ENCODE measurements at places on chromosomes 1 and 21.

DNA sequence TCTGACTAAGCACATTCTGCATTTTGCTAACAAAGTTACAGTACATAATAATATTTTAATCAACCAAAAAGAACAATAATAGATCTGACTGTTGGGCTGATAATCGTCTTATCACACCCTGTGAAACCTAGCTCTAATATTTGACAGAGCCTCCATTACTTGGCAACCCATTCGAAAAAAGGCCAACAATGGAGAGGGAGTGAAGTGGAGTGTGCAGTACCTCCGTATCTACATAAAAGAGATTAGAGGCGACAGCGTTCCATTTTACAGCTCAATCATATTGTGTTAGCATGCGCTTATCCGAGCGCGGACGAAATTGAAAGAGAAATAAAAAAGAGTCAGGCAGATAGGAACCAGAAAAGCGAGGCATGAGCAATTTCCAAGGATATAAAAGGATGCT, 137.3 kb upstream of the USH2A start:
- no peak for DNase-seq

- peak; percentile 89 for DNase-seq
Observed at GRCh38 chr1:25022361-25023189, 92.5 kb upstream of the RUNX3 start.

DNA sequence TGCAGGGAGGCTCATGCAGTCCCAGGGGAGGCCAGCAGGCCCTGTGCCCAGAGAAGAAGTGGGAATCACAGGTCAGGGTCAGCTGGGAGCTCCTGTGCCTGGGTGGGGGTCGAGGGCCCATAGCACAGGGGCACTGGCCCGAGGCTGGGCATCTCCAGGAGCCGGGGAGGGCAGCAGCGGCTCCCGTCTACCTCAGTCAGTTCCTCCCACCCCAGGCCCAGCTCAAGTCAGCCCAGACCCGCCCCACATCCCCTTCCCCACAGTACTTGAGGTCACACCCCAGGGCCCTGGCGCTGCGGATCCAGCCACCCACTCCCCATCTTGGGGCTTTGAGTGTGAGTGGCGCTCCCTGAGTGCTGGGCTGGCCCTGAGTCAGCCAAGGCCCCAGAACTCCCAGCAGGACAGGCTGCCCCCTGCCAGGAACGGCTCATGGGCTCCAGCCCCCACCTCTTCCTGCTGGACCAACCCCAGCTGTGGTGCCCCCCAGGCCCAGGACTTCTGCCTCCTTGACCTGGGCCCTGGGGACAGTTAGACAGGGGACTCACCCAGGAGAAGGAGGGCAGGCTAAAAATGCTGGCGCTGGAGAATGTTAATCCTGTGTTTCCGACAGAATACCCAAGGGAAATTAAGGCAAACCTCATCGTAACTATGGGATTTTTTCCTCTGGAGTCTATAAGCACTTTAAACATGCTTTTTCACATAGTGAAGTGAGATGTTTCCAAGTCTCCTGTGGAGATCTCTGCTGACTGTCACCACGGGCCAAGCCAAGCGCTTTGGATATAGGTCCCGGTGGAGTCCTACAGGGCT, 68.8 kb upstream of the COL6A1 start:
- DNase-seq, result no peak

DNA sequence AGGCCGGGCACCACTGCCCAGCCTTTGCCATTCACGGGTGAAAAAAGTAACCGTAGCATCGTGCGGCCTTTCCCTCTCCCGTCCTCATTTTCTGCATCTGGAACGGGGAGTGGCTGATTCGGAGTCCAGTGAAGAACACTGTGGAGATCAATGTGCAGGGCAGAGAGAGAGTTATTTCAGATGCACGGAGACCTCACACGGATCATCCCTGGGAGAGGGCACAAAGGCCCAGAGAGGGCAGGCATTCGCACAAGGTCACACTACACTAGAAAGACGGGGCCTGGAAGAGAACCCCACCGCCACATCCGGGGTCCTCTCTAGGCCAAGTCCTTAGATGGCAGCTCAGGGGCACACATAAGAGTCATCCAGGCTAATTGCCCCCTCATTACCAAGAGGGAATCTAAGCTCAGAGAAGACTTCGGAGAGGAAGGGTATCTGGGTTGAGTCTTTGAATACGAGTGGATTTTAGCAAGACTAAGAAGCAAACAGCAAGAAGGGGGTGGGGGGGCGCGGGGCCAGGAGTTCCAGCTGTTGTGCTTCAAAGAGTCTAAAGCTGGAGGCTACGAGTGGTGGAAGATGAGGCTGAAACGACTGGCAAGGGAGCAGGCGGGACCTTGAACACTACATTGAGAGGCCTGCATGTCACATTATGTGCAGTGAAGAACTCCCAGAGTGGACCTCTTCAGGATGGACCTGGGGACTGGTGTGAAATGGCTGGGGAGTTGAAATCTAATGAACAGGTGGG, 857 bp downstream of the GPX7 start:
- DNase-seq, result no peak

GRCh38 chr1:216742625-216743024, 19.4 kb upstream of the ESRRG start:
- no peak for DNase-seq
